Left cardiac atrium (tissue), 4 donors: ENCODE measurements at places on chromosomes 4 and X. TPM values are rescaled to one million over a fixed set of nuclear protein-coding genes. Genes with fewer than 3 reads are reported as not detected.

DNA sequence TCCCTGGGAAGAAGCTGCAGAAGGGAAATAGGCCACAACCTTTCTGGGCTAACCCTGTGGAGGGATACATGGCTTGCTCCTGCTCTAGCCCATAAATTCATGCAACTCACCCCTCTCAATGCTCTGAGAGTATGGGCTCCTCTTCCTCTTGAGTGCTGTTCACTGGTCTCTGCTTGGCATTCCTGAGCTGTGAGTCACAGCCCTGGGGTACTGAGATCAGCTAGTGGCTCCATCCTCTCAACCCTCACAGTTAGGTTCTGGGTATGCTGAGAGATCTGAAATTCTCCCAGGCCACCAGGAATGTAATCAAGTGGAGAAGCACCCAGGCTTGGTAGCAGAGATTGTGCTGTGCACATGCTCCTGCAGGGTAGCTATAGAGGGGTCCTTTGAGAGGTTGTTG lies 60.6 kb upstream of the SPANXN2 start:
- DNase-seq, result no peak

GRCh38 chr4:86048426-86048825 lies 311.4 kb downstream of the MAPK10 start:
- DNase-seq, result no peak

The GLUD2 gene
- total RNA-seq, result 2.0 TPM

The OTUD4 gene
- total RNA-seq, result 27.1 TPM

DNA sequence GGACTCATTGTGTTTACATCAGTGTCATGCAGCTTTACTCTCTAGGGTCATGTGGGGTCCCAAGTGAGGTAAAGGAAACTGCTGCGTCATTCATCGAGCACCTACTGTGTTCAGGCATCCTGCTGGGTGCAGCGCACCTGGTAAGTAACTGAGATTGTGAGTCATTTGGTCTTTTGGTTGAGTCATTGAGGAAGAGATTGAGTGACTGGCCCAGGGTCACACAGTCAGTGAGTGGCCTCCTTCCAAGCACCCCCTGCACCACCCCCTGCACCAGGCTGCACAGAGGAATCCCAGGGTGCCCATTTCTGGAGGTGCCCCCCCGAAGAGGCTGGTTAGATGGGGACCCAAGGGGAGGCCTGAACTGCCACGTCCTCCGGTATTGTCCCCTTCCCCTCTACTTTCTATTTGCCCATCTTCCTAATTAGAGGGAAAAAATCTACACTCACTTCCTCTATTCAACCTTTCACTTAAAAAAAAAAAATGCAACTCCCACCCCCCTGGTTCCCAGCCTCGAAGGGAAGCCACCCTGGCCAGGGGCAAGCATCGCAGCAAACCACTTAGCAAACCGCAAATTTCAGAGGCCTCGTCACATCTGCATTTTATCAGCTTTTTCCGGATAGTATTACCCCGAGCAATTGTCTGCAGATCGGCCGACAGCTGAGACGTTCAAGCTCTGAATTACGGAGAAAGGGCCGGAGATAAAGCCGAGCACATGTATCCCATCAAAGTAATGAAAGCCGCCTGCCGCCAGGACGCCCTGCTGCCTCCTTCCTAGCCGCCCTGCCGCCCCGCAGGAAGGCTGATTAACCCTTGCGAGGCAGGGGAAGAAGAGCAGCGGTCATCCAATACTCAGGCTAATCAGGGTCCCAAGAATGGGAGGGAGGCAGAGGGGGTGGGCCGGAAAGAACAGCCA lies 96.3 kb upstream of the MSX1 start:
- no peak for DNase-seq

The TRIM75 gene
- total RNA-seq, result not detected

The LDOC1 gene
- 6.2 TPM for total RNA-seq

DNA sequence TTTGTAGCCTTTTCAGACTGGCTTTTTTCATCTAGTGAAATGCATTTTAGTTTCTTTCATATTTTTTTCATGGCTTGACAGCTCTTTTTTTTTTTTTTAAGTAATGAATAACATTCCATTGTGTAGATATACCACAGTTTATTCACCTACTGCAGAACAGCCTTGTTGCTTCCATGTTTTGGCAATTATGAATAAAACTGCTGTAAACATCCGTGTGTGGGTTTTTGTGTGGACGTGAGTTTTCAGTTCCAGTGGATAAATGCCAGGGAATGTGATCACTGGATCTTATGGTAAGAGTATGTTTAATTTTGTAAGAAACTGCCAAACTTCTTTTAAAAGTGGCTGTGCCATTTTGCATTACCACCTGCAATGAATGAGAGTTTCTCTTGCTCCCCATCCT lies 160.8 kb downstream of the SOWAHB start:
- DNase-seq, result no peak

The TSPAN7 gene
- total RNA-seq, result 96.3 TPM

The LRCH2 gene
- total RNA-seq, result 5.7 TPM

- DNase-seq, result no peak
These were observed 74.1 kb downstream of the FAM47A start for GRCh38 chrX:34058005-34058404.

The KLHL8 gene
- total RNA-seq, result 10.6 TPM

- DNase-seq, result no peak
These were observed 44.6 kb downstream of the C4orf33 start for GRCh38 chr4:129140521-129140920.

The MED14 gene
- 23.7 TPM for total RNA-seq

The RS1 gene
- not detected for total RNA-seq

The NUDT10 gene
- 0.13 TPM for total RNA-seq

DNA sequence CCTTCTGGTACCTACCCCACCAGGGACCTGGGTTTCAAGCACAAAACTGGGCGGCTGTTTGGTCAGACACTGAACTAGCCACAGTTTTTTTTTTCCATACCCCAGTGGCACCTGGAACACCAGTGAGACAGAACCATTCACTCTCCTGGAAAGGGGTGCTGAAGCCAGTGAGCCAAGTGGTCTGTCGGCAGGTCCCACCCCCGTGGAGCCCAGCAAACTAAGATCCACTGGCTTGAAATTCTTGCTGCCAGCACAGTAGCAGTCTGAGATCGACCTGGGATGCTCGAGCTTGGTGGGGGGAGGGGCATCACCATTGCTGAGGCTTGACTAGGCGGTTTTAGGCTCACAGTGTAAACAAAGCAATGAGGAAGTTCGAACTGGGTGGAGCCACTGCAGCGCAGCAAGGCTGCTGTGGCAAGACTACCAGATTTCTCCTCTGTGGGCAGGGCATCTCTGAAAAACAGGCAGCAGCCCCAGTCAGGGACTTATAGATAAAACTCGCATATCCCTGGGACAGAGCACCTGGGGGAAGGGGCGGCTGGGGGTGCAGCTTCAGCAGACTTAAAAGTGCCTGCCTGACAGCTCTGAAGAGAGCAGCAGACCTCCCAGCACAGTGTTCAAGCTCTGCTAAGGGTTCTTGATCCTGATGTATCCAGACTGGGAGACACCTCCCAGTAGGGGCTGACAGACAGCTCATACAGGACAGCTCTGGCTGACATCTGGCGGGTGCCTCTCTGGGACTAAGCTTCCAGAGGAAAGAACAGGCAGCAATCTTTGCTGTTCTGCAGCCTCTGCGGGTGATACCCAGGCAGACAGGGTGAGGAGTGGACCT lies 223.0 kb downstream of the COX18 start:
- DNase-seq, result no peak

GRCh38 chr4:154478128-154478527 lies 13.5 kb downstream of the DCHS2 start:
- no peak for DNase-seq

DNA sequence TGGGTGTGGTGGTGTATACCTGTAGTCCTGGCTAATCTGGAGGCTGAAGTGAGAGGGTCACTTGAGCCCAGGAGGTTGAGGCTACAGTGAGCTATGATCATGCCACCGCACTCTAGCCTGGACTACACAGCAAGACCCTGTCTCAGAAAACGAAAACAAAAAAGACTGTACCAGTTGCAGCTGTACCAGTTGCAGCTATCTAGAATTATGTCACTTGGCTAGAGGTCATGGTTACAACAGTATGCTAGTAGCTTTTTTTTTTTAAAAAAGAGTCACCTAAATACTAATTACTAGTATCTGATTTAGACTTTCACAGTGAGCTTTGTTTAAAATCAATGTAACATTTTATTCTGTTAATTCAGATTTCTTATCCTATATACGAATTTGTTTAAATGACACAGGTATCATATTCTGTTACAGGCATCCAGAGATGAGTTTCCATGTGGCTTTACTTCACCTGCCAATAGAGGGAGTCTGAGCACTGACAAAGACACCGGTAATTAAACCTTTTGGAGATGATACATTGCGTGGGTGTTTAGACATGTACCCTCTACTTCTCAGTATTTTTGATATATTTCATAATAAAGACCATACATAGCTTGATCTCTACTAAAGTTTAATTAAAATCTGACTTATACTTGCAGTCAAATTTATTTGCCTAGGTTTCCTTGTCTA lies 100.2 kb upstream of the IL13RA1 start:
- DNase-seq, result no peak

DNA sequence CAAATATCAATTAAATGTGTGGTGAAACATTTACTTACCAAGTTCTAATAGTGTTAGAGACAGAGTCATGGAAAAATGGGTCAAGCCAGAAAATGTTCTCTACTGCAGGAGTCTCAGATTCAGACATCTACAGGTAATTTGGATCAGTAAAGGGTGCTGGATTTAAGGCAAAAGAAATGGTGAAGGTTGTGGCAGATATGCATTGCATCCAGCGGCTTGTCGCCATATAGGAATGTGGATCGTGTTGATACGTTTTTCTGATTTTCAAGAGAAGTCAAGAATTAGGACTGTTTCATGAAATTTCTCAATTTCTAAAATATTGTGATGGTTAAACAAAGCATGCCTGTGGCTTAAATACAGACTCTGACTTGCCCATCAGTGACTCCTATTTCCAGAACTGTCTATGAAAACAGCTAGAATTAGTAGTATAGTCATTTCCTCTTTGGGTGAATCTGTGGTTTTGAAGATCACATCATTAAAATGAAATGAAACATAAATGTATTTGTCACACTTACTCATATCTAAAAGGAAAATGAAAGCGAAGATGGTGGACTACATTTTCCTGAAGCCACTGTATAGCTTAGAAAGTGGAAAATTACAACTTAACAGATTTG lies 110.1 kb upstream of the VEGFC start:
- no peak for DNase-seq

- DNase-seq, result no peak
These were observed 50.2 kb upstream of the MAP9 start for GRCh38 chr4:155426953-155427352.

The MBNL3 gene
- 112 TPM for total RNA-seq

DNA sequence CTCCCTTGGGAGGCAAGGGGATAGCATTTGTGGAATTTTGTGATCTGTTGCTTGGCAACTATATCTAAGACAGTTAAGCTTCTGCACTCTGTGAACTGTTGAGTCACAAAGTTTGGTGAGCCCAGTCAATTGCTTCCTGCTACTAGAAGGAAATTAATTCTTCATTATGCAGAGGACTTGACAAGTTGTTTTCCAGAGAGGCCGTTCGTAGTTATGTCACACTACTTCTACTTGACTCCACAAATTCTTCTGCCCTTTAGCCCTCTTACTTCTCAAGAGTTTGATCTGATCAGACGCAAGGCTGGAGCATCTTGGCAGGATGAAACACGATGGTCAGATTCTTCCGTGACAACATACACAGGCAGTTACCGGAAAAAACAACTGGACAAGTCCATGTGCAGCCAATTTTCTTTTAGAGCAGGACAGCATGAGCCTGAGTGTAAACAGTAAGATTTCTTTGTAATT lies at the start of gene C4orf51:
Gene C4orf51, plus strand, starts transcription at position 156 of the 465 bp plus-strand sequence. Its CDS starts 58 bp downstream, at position 214.
- DNase-seq, result no peak

GRCh38 chrX:44997282-44997812 lies 124.4 kb downstream of the KDM6A start:
- no peak for DNase-seq

DNA sequence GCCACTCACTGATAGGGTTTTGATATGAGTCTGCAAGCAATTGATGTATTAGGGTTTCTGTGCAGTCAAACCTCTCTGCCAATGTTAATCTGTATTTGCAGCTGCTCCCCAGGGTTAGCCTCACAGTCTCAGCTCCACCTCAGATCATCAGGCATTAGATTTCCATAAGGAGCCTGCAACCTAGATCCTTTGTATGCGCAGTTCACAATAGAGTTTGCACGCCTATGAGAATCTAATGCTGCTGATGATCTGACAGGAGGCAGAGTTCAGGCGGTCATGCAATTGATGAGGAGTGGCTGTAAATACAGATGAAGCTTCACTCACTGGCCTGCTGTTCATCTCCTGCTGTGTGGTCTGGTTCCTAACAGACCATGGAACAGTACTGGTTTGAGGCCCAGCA lies 280.6 kb downstream of the PAPSS1 start:
- DNase-seq, result no peak

- DNase-seq, result no peak
These were observed 50.8 kb downstream of the LRP2BP start for GRCh38 chr4:185344743-185345538.

- no peak for DNase-seq
These were observed 25.6 kb upstream of the MTM1 start for GRCh38 chrX:150542846-150543229.

The COX7B gene
- total RNA-seq, result 1,167 TPM
